ENCODE measurements at places on chromosomes 7 and 10. TPM values are rescaled to one million over a fixed set of nuclear protein-coding genes. Genes with fewer than 3 reads are reported as not detected.

The ELOVL3 gene
- 3.2 TPM for polyA plus RNA-seq

The TMEM236 gene
- polyA plus RNA-seq: not detected

The TMEM213 gene
- not detected for polyA plus RNA-seq

- no peak for DNase-seq
- H3K27me3 ChIP-seq: no peaks in the 10 kb centered on the region
- no peaks in the 10 kb centered on the region for H3K36me3 ChIP-seq
- no peak overlapping the region for H3K27ac ChIP-seq
- no peak overlapping the region for H3K4me3 ChIP-seq
These were observed 154.9 kb upstream of the ITGB1 start for GRCh38 chr10:33112831-33113455.

- H3K27ac ChIP-seq: no peak overlapping the region
- no peak overlapping the region for H3K4me3 ChIP-seq
- no peak for DNase-seq
- H3K27me3 ChIP-seq: no peaks in the 10 kb centered on the region
These were observed 245.1 kb downstream of the DGKI start for GRCh38 chr7:137601642-137602041.

GRCh38 chr7:114759347-114760062 is 162.4 kb upstream of the MDFIC start:
- H3K4me3 ChIP-seq: no peak overlapping the region
- H3K27ac ChIP-seq: no peak overlapping the region
- no peak for DNase-seq
- H3K36me3 ChIP-seq: no peaks in the 10 kb centered on the region

GRCh38 chr10:73744664-73744975 is 448 bp downstream of the SEC24C start:
- H3K4me3 ChIP-seq: peak overlapping the region; percentile 72
- H3K36me3 ChIP-seq: peaks cover 14% of the 10 kb centered on the region
- H3K27me3 ChIP-seq: no peaks in the 10 kb centered on the region
- peak overlapping the region; percentile 95 for H3K27ac ChIP-seq
- H3K4me1 ChIP-seq: peaks cover 21% of the 10 kb centered on the region

DNA sequence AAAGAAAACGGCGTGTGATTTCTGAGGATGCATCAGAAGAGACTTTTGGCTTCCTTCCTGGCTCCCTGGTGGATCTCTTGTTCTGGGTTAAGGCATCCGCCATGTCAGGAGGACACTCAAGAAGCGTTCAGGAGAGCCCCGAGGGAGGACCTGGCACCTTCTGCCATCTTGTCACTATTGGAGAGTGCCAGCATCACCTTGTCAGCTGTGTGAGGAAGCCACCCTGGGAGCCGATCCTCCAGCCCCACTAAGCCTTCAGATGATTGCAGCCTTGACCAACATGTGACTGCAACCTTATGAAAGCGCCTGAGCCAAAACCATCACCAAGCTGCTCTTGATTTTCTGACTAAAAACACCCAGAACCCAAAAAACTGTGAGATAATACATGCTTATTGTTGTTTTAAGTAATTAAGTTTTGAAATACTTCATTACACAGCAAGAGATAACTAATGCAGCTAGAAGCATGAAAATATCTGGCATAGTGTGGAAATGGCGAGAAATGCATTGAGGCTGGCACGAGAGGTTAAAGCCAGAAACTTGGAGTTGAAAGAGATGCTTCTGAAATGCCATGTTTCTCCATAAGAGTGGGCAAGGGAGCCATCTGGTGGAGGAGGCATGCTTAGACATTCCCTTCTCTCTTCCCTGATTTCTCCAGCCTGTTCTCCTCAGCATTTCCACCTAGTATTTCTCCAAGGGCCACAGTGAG is 5.4 kb upstream of the ZFYVE27 start:
- H3K27ac ChIP-seq: no peak overlapping the region
- no peaks in the 10 kb centered on the region for H3K36me3 ChIP-seq
- no peaks in the 10 kb centered on the region for H3K27me3 ChIP-seq
- H3K4me3 ChIP-seq: no peak overlapping the region

GRCh38 chr10:13308096-13308495 is 8.2 kb upstream of the PHYH start:
- H3K27me3 ChIP-seq: no peaks in the 10 kb centered on the region
- H3K27ac ChIP-seq: no peak overlapping the region
- DNase-seq: no peak
- no peaks in the 10 kb centered on the region for H3K4me1 ChIP-seq

GRCh38 chr7:27973625-27974024 is 207.0 kb downstream of the JAZF1 start:
- peaks cover 12% of the 10 kb centered on the region for H3K36me3 ChIP-seq
- no peak for DNase-seq
- no peaks in the 10 kb centered on the region for H3K27me3 ChIP-seq
- no peak overlapping the region for H3K4me3 ChIP-seq
- H3K4me1 ChIP-seq: no peaks in the 10 kb centered on the region
- H3K27ac ChIP-seq: no peak overlapping the region

DNA sequence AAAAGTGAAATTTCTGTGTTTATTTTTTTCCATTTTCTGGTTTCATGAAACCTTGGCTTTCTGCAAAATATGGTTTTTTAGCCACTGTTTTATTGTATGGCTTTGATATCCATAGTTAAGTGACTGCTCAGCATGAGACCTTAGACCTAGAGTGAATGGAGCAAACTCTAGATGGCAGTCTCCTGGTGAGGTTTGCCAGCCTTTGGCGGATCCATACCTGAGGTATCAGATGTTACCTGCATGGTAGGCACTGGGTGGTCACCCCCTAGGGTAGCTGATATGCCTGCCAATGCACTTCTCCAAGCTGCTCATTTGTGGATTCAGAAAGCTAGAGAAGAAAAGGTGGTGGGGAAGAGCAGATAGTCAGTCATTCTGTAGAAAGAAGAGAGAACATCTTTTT is 17.4 kb upstream of the FZD8 start:
- no peak overlapping the region for H3K4me3 ChIP-seq
- H3K36me3 ChIP-seq: no peaks in the 10 kb centered on the region
- H3K27me3 ChIP-seq: no peaks in the 10 kb centered on the region
- no peak for DNase-seq

- no peaks in the 10 kb centered on the region for H3K27me3 ChIP-seq
- H3K4me1 ChIP-seq: no peaks in the 10 kb centered on the region
- no peak overlapping the region for H3K4me3 ChIP-seq
- no peak overlapping the region for H3K27ac ChIP-seq
- no peaks in the 10 kb centered on the region for H3K36me3 ChIP-seq
These were observed 9.3 kb upstream of the RTKN2 start for GRCh38 chr10:62277971-62278370.

Measured in CD14-positive monocyte (primary cell).